ENCODE measurements at places on chromosomes 2 and 18. TPM values are rescaled to one million over a fixed set of nuclear protein-coding genes. Genes with fewer than 3 reads are reported as not detected.

DNA sequence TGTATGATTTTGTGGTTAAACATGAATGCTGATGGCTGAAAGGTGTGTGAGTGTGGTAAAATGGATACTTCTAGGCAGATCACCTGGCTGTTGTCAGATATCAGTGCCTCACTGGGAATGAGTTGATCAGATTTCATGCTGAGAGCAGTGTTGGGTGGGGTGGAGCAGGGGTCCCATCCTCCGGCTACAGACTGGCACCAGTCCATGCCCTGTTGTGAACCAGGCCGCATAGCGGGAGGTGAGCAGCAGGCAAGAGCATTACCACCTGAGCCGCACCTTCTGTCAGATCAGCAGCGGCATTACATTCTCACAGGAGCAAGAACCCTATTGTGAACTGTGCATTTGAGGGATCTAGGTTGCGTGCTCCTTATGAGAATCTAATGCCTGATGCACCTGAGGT lies 78.7 kb downstream of the GLI2 start:
- DNase-seq, result no peak

COL4A3 gene
- total RNA-seq, result 0.08 TPM

ALPG gene
- total RNA-seq, result not detected

GAL3ST2 gene
- 0.47 TPM for total RNA-seq

Measured in myocyte (in vitro differentiated cells).